Right lung (tissue), 10 donors: ENCODE measurements at places on chromosomes 3 and 15. TPM values are rescaled to one million over a fixed set of nuclear protein-coding genes. Genes with fewer than 3 reads are reported as not detected.

DNA sequence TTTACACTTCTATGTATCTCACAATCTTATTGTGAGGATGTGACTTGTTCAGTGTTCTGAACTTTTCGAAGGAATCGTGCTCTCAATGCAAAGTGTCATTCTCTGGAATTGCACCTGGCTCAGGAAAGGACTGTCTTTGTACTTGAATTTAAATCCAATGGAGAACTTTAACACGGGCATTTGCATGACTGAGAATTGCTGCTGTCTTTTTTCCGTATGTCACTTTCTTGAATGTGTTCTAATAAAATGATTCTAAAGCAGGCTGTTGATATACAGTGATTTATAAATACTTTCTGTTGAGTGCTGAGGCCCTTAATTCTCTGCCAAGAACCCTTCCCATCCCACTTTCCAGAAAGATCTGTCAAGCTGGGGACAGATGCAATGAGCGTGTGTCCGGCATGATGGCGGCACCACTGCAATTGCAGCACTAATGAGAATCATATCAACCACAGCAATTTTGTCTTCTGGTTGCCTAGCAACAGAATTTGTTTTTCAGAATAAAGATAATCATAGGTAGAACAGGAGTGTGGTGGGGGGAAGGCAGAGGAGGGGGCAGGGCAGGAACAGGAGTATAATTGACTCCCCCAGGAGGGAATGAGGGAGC is 210.6 kb upstream of the UMPS start:
- DNase-seq = no peak

- DNase-seq = no peak
Observed at GRCh38 chr15:69834761-69835160, 263.0 kb downstream of the TLE3 start.

GRCh38 chr15:58452775-58453174 is 21.0 kb downstream of the LIPC start:
- DNase-seq = no peak

CCDC14 gene
- polyA plus RNA-seq = 163 TPM

PLA2G4E gene
- not detected for polyA plus RNA-seq
